ENCODE measurements at places on chromosomes 16 and 17.
A peak's percentile ranks its signal among the peaks of the same experiment; 100 is the strongest.

DNA sequence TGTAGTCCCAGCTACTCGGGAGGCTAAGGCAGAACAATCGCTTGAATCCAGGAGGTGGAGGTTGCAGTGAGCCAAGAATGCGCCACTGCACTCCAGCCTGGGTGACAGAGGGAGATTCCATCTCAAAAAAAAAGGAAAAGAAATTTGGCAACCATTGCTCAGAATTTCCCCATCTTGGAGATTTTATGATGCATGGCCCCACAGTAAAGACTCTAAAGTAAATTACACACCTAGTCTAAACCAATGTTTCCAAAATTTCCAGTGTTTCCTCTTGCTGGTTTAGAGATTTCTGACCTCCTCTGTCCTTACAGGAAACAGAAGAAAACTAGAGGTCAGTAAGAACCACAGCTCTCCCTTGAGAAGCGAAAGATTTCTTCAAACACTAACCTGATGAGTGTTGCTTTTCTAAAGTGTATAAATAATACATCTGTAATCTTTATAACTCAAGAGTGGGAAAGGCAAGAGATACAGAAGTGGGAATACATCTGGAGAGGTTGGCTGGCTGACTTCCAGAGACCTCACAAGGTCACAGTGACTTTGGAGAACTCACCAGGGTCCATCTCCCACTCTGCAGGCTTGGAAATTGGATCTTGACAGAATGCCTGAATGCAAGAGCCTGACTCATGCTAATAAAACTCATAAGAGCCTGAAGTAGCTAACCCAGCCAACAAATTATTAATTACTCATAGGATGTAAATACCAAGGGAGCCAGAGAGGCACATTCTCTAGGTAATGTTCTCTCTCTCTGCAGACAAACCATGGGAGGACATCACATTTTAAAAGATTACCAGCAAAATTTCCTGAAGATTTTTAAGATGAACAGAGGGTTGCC, 8.8 kb downstream of the ADAT1 start:
- H3K36me3 ChIP-seq: peaks cover 72% of the 10 kb centered on the region
- no peaks in the 10 kb centered on the region for H3K4me1 ChIP-seq
- no peak for DNase-seq

GRCh38 chr17:73691321-73691766, 47.1 kb upstream of the SDK2 start:
- peaks cover 3% of the 10 kb centered on the region for H3K27me3 ChIP-seq
- peak overlapping the region; percentile 37 for H3K4me3 ChIP-seq
- H3K4me1 ChIP-seq: peaks cover 40% of the 10 kb centered on the region
- H3K27ac ChIP-seq: peak overlapping the region; percentile 62
- no peaks in the 10 kb centered on the region for H3K36me3 ChIP-seq

DNA sequence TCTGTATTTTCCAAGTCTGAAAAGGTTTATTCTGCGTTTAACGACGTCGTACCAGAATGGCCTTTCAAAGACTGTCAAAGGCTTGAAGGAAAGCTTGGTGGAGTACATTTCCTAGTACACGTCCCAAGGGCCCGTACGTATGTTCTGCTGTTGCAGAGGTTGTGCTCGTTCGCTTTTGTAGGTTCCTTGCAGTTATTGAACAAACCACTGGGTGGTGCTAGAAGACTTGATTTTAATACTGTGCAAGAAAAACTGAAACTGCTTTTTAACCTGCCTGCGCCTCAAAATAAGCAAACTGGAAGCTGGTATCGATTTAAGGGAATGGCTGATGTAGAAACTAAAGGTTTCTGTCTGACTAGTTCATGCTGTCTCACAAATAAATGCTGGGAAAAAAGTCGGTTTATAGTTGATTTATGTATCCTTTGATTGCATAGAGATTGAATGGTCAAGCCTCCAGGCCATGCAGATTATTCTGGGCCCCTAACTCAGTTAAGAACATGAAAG, 54.6 kb downstream of the USP10 start:
- H3K4me1 ChIP-seq: peaks cover 45% of the 10 kb centered on the region
- H3K36me3 ChIP-seq: peaks cover 9% of the 10 kb centered on the region
- no peaks in the 10 kb centered on the region for H3K27me3 ChIP-seq
- no peak overlapping the region for H3K27ac ChIP-seq

GRCh38 chr16:50533317-50533716, 14.9 kb upstream of the NKD1 start:
- DNase-seq: no peak
- H3K4me1 ChIP-seq: peaks cover 11% of the 10 kb centered on the region
- H3K27ac ChIP-seq: no peak overlapping the region
- H3K36me3 ChIP-seq: peaks cover 18% of the 10 kb centered on the region
- no peak overlapping the region for H3K4me3 ChIP-seq

DNA sequence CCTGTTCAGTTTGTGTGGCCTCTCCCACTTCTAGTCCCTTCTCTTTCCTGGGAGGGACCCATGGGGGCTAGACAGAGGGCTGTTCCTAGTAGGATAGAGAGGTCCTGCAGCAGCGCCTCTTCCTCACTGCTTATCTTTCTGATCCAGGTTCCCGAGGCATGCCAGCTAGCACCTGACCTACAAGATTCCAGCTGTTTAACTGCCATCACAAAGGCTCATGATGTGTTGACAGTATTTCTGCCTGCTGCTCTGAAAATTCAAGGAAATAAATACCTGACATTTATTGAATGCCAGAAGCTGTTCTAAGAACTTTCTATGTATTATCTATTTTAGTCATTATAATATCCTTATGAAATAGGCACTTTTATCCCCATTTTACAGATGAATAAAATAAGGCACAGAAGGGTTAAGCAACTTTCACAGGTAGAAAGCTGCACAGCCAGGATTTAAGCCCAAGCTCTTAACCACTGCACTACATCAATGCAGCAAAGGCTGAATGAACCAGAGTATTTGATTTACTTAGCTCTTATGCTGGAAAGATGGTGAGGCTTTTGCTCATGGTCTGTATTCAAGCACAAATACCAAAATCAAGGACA, 38.8 kb downstream of the HEATR6 start:
- DNase-seq: no peak
- peaks cover 5% of the 10 kb centered on the region for H3K4me1 ChIP-seq
- no peak overlapping the region for H3K4me3 ChIP-seq
- peaks cover 18% of the 10 kb centered on the region for H3K27me3 ChIP-seq
- H3K27ac ChIP-seq: no peak overlapping the region
- H3K36me3 ChIP-seq: peaks cover 26% of the 10 kb centered on the region

DNA sequence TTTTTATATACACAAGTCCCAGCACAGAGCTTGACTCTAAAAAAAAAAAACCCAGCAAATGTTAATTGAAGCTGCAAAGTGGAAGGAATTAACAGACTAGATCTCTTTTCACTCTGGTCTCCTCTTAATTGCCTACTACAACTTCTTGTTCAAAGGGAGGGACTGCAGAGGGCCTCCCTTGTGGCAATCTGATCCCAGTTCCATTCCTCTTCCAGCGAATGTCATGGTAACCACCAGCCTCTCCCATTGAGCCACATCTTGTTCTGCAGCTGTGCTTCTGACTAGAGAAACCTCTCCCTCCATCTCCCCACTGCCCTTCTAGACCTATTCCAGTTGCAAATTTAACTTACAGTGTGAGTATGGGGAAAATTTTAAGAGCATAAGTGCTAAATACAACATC, 5.9 kb downstream of the SUPT6H start:
- no peaks in the 10 kb centered on the region for H3K27me3 ChIP-seq
- H3K4me3 ChIP-seq: no peak overlapping the region
- DNase-seq: no peak
- H3K27ac ChIP-seq: peak overlapping the region; percentile 6

DNA sequence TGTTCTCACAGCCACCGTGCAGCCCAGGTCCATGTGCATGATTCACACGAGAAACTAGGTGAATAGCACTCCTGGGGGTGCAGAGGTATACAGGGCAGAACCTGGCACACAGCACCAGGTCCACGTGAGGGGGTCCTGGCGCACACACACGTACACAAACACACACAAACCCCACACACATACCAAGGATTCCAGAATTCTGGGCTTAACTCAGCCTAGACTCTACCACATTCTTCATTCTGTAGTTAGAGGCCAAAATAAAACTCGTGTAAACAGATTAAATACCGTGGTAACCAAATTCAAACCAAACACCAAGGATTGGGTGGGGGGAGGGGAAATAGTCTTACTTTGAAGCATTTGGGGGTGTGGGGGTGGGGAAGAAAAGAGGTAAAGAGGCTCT, 58.5 kb downstream of the XYLT1 start:
- H3K27me3 ChIP-seq: peaks cover 15% of the 10 kb centered on the region
- peaks cover 9% of the 10 kb centered on the region for H3K36me3 ChIP-seq
- no peak overlapping the region for H3K27ac ChIP-seq
- no peak for DNase-seq
- peaks cover 18% of the 10 kb centered on the region for H3K4me1 ChIP-seq

GRCh38 chr16:10480151-10480550, 94.3 kb downstream of the ATF7IP2 start:
- no peaks in the 10 kb centered on the region for H3K27me3 ChIP-seq
- no peak for DNase-seq
- no peak overlapping the region for H3K4me3 ChIP-seq
- H3K27ac ChIP-seq: no peak overlapping the region

DNA sequence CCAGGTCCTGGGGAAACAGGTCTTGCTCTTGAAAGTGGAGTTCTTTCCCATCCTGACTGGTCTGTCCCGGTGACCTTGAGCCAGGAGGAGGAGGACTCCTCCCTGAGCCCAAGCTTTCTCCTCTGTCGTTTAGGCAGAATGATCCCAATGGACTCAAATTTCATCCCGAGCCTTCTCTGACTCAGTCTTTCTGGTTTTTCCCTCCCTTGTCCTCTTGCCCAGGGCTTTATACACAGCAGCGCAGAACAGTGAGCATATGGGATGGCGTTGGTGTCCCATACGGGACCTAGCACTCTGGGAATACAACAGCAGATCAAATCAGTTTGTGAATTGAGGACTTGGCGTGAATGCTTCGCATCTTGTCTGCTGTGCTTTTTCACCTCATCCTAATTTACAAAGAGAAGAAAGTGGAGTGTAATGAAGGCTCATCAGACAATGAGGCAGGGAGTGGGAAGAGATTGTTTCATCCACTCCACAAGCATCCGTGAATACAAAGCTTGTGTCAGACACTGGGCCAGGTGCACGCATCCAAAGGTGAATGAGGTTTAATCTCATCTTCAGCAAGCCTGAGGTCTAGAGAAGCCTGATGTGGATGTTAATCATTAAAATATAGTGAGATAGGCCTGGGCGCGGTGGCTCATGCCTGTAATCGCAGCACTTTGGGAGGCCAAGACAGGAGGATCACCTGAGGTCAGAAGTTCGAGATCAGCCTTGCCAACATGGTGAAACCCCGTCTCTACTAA, 1.1 kb upstream of the XYLT1 start:
- H3K27ac ChIP-seq: no peak overlapping the region
- no peak for DNase-seq
- peaks cover 66% of the 10 kb centered on the region for H3K4me1 ChIP-seq
- peak overlapping the region; percentile 87 for H3K4me3 ChIP-seq

GRCh38 chr16:50736448-50736847, 5.4 kb upstream of the CYLD start:
- no peak overlapping the region for H3K27ac ChIP-seq

DNA sequence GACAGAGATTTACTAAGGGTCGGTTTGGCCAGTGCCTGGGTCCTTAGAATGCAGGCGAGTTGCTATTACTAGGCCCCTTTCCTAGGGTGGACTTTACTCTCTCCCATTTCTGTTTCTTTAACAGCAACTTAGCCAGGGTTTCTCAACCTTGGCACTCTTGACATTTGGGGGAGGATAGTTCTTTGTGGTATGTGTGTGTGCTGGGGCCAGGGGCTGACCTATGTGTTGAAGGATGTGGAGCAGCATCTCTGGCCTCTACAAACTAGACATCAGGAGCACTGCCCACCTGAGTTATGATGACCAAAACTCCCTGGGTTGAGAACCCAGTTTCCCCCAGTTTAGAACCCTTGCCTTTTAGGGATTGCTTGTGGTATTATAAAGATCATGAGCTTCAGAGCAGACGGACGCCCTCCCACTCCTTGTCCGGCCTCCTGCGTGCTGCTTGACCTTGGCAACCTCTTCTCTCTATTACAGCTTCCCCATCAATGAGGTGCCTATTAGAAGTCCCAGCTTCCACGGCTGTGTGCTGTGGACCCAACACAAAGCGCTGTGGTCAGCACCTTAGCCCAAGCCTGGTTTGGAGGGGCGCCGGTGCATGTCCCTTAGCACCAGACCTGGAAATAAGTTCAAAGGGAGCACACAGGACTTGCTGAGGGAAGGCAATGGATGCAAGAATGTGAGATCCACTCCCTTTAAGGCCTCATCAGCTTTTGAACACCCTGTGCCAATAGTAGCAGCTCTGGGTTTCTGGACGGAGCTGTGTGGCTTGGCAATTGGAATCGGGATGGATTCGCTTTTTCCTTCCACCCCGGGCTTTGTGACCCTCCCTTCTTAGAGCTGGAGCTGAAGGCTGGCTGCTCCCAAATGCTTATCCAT, 239.2 kb upstream of the MAF start:
- no peak overlapping the region for H3K4me3 ChIP-seq
- no peak for DNase-seq
- H3K36me3 ChIP-seq: no peaks in the 10 kb centered on the region

All from nephron progenitor cell (in vitro differentiated cells).